ENCODE measurements at places on chromosomes 12 and 14.
A peak's percentile ranks its signal among the peaks of the same experiment; 100 is the strongest.

DNA sequence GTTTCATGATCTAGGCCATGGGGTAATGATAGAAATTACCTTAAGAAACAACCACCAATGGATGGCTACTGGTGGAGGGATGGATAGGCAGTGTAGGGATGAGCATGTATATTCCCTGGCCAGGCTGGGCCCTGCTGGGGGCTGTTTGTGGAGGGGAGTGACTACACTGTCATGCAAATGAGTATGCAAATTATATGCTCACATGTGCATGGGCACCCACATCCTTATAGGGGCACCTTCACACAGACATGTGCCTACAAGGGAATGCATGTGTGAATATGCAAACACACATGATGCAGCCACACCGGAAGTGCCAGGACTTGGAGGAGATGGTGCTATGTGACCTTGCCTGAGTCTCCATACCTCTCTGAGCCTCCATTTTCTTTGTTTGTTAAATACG lies 39.7 kb upstream of the FAM222A start:
- DNase-seq = no peak

GRCh38 chr14:48616931-48617330 lies 941.5 kb upstream of the MDGA2 start:
- DNase-seq = peak; percentile 28

- DNase-seq = no peak
Observed at GRCh38 chr14:51527073-51527472, 124.6 kb upstream of the FRMD6 start.

DNA sequence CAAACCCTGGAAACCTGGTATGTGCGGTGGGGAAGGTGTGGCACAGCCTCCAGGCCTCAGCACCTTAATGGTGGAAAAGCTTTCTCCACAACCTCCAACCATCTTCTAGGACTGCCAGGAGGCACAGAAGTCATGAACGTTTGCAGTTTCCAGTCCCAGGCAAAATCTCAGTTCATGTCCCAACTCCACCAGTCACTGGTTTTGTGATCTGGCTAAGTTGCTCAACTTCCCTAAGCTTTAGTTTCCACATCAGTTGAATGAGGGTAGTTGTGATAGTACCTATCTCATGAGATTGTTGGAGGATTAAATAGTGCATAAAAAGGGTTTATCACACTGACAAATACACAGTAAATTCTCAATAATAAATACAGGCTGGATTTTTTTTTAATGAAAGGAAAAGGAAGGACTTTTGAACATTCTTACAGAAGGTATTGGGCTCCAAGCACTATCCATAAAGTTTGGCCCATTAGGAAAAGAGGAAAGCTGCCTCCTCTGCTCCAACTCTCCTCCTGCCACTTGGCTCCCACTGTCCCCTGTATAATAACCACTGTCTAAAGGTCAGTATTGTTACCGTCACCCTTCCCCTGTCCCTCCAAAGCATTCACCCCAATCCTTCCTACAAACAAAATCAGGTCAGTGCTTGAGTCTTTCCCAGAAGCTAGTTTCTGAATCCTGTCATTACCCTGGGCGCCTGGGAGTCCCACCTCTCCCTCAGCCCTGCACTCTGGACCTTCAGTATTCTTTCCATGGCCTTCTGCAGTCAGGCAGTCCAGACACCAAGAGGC lies 6.3 kb downstream of the PCK2 start:
- no peak for DNase-seq

- no peak for DNase-seq
Observed at GRCh38 chr14:75201087-75201486, 24.7 kb upstream of the TMED10 start.

GRCh38 chr12:49702009-49702408 lies 5.2 kb downstream of the FMNL3 start:
- DNase-seq = no peak

DNA sequence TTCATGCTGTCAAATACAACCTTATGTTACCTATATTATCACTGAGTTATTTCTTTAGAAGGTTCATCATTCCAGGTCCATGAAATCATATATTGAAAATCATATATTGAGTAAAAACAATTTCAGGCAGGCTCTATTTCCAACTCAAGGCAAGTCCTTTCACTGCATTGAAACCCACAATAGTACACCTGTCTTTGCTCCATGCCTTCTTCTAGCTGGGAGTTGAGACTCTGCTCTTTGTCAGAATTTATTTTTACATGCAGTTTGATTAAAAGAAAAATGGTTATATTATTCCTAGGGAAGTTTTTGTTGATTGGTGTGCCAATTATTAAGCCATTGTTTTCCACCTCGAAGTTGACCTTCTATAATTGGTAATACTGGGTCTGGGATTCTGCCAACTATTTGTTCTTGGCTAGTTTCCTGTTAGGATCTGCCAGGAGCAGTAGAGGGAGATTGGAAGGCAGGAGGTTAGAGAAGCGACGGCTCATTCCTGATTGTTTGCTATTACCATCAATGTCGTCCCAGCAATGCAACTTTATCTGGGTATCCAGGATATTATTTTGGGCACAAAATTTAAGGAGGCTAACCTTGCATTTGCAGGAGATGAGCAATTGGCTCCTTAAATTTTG lies 79.5 kb upstream of the MIS18BP1 start:
- no peak for DNase-seq

- DNase-seq = no peak
Observed at GRCh38 chr14:91135039-91135438, 21.2 kb downstream of the DGLUCY start.

DNA sequence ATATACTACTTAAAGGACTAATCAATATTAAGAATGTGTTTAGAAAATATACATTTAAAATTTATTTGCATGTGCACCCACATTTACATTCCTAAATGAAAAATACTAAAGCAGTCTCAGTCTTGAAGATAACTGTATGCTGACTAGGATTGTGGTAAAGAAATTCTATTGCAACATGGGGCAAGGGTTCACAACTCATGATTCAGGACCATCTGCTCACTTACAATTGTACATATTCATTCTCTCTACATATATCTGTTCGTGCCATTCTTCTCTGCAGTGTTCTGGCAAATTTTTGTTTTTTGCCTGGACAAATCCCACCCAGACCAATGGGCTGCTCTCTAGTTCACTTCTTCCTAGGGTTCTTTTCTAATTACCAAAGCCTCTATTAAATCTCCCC lies 417.2 kb upstream of the NOVA1 start:
- no peak for DNase-seq

- DNase-seq = peak; percentile 89
Observed at GRCh38 chr14:36661506-36662257, at the start of gene PAX9. PAX9 (plus strand) TSS chr14:36661860; CDS start chr14:36662090, 230 bp downstream.

- DNase-seq = no peak
Observed at GRCh38 chr14:32620724-32621123, 291.6 kb downstream of the AKAP6 start.

- no peak for DNase-seq
Observed at GRCh38 chr12:116601933-116602810, 43.0 kb downstream of the MAP1LC3B2 start.

DNA sequence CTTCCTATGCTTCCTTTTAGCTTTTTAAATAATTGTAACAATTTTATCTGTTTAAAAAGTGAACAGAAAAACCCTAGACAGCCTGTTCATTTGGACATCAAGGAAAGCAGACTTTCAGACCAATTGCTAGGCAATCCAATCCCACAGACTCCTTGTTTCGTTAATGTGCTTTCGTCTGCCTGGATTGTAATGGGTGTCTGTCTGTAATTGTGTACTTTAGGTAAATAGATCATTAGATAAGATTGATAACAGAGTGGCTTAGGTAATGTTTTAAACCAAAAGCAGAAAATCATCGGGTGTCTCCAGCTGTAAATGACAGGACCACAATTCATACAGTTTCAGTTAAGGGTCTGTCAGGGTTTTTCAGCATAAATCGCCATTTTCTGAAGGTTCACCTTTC lies 19.6 kb downstream of the CCDC60 start:
- peak; percentile 90 for DNase-seq

DNA sequence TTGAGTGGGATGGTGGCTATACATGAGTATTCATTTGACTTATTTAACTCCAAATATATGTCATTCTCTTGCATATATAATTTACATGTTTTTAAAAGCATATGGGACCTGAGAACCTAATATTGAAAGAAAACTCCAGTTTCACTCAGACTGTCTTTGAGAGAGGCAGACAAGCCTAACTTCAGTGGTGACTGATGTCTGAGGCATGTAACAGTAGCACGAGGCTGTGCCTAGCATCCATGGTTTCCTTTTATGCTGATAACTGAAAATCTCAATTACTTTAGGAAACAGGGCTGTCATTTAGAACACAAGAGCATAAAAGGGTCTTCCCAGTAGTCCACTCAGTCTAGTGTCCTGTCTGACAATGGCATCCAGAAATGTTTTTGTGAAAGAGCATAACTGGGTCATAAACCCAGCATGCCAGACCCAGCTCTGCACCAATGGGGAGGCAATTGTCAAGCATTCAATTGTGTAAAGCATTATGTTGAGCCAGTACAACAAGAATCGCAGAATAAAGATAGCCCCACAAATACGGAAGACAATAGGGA lies 24.3 kb downstream of the MAPK1IP1L start:
- no peak for DNase-seq

GRCh38 chr14:96097752-96098151 lies 58.6 kb downstream of the C14orf132 start:
- no peak for DNase-seq

DNA sequence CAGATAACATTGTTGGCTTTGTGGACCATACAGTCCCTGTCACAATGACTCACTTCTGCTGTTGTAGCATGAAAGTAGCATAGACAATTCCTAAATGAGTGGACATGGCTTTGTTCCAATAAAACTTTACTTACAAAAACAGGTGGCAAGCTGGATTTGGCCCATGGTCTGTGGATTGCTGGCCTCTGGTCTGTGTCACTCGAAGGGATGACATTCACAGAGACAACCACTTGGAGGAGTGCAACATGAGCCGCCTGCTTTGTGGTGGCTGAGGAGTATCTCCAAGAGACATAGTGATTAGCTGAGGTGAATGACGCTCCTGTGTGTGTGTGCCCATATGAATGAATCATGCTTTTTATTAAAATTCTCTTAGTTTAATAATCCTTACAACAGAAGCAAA lies 81.3 kb upstream of the NRXN3 start:
- no peak for DNase-seq

GRCh38 chr14:103892247-103892646 lies 36.0 kb upstream of the TDRD9 start:
- DNase-seq = no peak

DNA sequence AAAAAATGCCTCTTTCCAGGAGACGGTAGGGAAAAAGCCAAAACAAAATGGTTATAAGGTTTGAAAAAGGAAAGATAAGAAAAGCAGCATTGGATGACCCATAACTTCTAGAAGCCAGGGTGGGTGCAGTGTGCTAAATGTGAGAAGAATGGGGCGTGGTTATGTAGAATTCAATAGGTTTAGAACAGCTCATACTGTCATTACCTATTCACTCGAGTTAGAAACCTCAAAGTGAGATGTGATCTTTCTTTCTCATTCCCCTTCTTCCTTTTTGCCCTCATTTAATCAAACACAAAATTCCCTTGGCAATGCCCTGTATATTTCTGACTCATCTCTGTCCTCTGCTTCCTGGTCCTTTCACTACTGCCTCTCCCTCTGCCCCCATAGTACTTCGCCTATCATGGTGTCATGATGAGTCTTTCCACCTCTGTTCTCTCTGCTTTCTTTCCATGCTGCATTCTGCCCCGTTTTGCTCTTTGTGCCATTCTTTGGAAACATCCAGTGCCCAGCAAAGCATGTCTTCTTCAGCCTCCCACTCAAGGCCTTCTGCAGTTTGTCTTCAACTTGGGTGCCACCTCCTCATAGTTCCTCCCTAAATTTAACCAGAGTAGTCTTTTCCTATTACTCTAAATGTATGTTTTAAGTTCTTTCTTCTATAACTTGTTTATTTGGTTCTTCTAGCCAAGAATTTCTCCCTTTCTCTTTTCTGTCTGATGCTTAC lies 496.3 kb downstream of the NRXN3 start:
- no peak for DNase-seq

- peak; percentile 31 for DNase-seq
Observed at GRCh38 chr14:23478109-23478759, 8.7 kb downstream of the NGDN start.

GRCh38 chr14:51188566-51189185 lies 51.4 kb upstream of the TMX1 start:
- DNase-seq = no peak

DNA sequence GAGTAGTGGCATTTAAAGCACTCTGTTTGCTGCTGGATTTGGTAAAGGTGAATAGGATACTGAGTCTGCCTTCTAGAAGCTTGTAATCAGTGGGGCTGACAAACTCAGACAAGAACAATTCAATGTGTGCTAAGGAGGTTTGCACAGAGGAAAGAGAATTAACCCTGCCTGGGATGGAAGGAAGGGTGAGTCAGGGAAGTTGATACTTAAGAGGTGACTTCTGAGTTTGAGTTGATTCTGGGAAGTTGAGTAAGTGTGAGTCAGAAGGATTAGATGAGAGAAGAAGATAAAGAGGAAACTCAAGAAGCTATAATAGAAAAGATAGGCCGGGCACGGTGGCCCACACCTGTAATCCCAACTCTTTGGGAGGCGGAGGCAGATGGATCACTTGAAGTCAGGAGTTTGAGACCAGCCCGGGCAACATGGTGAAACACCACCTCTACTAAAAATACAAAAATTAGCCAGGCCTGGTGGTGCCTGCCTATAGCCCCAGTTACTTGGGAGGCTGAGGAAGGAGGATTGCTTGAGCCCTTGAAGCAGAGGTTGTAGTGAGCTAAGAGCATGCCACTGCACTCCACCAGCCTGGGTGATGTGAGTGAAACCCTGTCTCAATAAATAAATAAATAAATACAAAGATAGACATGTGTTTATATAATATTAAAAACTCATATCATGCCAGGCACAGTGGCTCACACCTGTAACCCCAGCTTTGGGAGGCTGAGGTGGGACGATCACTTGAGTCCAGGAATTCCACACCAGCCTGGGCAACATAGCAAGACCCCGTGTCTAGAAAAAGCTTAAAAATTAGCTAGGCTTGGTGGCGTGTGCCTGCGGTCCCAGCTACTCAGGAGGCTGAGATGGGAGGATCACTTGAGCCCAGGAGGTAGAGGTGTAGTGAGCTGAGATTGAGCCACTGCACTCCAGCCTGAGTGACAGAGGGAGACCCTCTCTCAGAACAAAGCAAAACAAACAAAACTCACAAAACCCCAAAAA lies 126.8 kb upstream of the CPM start:
- DNase-seq = no peak

DNA sequence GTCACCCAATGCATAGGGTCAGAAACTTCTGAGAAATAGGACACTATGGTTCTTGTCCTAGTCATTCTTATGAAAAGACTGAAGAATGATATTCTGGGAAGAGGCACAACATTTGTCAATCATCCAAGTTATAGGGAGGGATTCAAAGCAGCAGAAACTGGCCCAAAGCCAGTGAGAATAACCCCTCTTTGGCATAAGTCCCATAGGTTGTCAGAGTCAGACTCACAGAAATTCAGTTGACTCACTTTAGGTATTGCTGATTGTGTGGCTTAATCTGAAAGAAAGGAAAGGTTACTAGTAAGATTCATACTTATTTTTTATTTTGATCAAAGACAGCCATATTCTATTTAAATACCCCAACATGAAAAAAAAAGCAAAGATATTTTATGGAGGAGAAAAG lies 151.0 kb downstream of the SRGAP1 start:
- DNase-seq = no peak

DNA sequence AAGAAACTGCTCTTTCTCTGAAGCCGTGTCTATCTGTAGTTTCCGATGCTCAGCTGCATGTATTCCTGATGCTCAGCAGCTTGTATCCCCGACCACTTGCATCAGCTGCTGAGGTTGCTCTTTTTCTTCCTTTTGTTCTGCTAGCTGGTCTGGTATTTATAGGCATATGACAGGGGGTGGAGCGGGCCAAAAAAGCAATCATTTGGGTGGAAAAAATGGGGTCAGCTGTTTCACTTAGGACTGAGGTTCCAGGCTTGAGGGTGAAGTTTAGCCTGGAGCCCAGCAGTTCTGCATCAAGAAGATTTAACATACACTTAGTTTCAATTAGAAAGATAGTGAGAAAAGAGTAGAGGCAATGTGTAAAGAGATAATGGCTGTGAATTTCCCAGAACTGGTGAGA lies 23.6 kb upstream of the AMN1 start:
- no peak for DNase-seq
